Neural progenitor cell (in vitro differentiated cells): ENCODE measurements at places on chromosomes 2 and 18.

GRCh38 chr2:58140508-58141072 is 94.0 kb downstream of the VRK2 start:
- DNase-seq: no peak
- H3K4me3 ChIP-seq: no peak overlapping the region
- H3K4me1 ChIP-seq: no peaks in the 10 kb centered on the region
- H3K27me3 ChIP-seq: no peaks in the 10 kb centered on the region
- H3K27ac ChIP-seq: no peak overlapping the region

- no peak for DNase-seq
- no peaks in the 10 kb centered on the region for H3K36me3 ChIP-seq
- H3K27ac ChIP-seq: no peak overlapping the region
- no peaks in the 10 kb centered on the region for H3K27me3 ChIP-seq
Observed at GRCh38 chr2:137161250-137161649, 395.9 kb downstream of the THSD7B start.

DNA sequence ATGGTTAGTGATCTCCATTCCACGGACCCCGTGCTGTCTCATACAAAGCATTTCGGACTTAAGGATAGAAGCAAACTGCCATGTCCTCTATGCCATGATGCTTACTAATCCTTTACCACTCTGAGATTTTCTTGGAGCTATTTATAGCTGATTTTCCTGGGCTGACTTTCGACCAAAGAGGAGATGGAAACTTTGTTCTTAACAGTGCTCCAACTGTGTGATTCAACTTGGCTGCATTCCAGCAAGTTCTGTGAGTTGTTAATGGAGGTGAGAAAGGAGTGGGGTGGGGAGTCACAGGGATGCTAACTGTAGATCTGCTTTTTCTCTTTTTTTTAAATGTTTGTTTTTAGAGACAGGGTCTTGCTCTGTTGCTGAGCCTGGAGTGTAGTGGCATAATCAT is 45.5 kb upstream of the MSH2 start:
- H3K27me3 ChIP-seq: no peaks in the 10 kb centered on the region
- no peak overlapping the region for H3K27ac ChIP-seq
- no peaks in the 10 kb centered on the region for H3K36me3 ChIP-seq
- no peak for DNase-seq
- no peaks in the 10 kb centered on the region for H3K4me1 ChIP-seq
- no peak overlapping the region for H3K4me3 ChIP-seq

DNA sequence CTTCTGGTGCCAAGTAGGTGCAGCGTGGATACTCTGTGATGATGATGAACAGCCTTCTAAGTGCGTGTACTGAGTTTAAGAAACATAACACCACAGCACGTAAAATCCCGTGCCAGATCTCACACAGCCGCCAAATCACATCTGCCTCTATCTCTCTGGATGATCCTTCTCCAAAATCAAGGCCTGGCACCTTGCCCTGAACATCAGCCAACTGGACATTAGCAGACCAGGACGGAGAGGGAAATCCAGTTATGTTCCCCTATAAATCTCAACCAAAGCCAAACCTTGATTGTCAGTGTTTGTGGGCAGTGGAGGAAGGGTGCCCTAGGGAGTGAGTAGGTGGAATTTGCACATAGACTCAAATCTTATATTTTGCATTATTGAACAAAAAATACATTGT is 164.3 kb downstream of the MIB1 start:
- DNase-seq: no peak
- H3K27ac ChIP-seq: no peak overlapping the region
- peaks cover 50% of the 10 kb centered on the region for H3K27me3 ChIP-seq
- no peaks in the 10 kb centered on the region for H3K36me3 ChIP-seq

DNA sequence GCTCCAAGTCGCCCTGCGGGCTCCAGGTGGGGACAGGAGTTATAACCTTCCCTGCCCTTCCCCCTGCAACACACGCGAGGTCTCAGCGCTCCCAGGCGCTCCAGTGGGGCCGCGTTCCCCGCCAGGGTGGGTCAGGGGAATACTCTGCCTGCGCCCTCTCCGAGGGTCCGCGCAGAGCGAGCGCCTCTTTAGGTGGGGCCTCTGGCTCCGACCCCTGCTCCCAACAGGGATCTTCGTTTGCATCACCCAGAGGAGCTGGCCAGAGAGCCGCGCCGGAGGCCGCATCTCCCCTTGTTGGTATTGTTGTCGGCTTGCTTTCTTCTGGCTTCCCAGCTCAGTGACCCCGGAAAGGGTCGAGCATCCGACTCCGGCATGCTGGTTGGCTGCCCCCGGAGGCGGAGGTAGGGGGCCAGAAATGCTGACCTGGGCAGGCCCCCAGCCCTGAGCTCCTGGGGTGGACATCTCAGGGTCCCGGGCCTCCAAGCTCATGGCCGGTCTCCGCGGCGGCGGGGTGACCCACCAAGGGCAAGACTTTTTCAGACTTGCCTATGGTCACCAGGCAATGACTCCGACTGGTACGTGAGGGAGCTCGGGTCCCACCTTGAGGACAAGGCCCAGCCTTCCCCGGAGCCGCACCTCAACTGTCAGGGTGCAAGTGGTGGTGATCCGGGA is 11.2 kb upstream of the EN1 start:
- no peak overlapping the region for H3K27ac ChIP-seq
- peaks cover 7% of the 10 kb centered on the region for H3K4me1 ChIP-seq
- H3K27me3 ChIP-seq: peaks cover 100% of the 10 kb centered on the region
- peak; percentile 71 for DNase-seq
- no peaks in the 10 kb centered on the region for H3K36me3 ChIP-seq

- DNase-seq: no peak
- H3K4me3 ChIP-seq: no peak overlapping the region
- H3K36me3 ChIP-seq: no peaks in the 10 kb centered on the region
Observed at GRCh38 chr18:51151568-51152511, 45.6 kb downstream of the MEX3C start.

DNA sequence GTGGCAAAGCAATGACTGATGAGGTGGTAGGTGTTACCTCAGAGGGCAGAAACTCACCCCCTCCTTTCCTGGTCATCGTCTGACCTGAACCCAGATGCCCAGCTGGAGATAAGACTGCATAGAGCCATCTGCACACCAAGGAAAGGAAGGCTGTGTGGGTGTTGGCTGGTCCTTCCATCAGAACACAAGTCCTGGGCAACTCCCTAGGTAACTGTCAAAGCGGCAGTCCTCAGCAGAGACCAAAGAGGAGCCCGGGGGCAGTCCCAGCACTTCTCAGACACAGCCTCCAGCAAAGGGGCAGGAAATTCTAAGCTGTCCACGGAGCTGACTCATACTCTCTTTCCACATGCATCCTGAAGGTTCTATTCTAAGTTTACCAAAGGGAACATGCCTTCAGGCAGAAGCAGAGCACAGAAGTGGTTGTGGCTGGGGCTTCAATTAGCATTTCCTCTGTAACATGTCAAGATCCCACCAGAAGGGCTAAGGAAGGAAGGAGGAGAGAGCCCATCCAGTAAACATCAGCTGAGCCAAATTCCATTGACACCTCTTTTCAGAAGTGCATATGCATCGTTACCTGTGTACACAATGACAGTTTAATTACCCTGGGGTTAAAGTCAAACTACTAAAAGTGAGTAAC is 54.7 kb downstream of the SPRED2 start:
- H3K27me3 ChIP-seq: no peaks in the 10 kb centered on the region
- peaks cover 13% of the 10 kb centered on the region for H3K4me1 ChIP-seq
- DNase-seq: no peak
- H3K4me3 ChIP-seq: no peak overlapping the region

- H3K4me1 ChIP-seq: no peaks in the 10 kb centered on the region
- no peaks in the 10 kb centered on the region for H3K36me3 ChIP-seq
- H3K27me3 ChIP-seq: no peaks in the 10 kb centered on the region
- no peak overlapping the region for H3K27ac ChIP-seq
- no peak overlapping the region for H3K4me3 ChIP-seq
- DNase-seq: no peak
Observed at GRCh38 chr2:56474412-56475158, 290.8 kb downstream of the CCDC85A start.

DNA sequence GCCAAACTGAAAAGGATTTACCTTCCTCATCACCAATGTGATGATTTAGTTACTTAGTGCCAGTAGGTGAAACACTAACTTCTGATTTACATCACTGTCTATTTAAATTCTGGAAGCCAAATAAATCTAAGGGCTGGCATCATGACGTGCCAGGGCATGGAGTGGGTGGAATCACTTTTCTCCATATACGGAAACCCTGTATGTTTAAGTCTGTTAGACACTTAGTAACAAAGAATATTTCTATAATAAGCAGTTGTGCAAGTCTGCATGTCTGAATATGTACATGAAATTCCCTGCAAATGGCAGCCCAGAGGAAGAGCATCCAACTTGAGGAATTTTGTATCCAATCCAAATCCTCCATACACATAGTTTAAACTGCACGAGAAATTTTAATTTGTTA is 243.1 kb upstream of the SMAD7 start:
- no peak overlapping the region for H3K27ac ChIP-seq
- H3K4me3 ChIP-seq: no peak overlapping the region
- no peak for DNase-seq
- no peaks in the 10 kb centered on the region for H3K4me1 ChIP-seq
- no peaks in the 10 kb centered on the region for H3K36me3 ChIP-seq

GRCh38 chr18:72161691-72162090 is 382.5 kb downstream of the CBLN2 start:
- H3K4me1 ChIP-seq: no peaks in the 10 kb centered on the region
- H3K4me3 ChIP-seq: no peak overlapping the region
- H3K27ac ChIP-seq: no peak overlapping the region
- no peaks in the 10 kb centered on the region for H3K36me3 ChIP-seq
- H3K27me3 ChIP-seq: no peaks in the 10 kb centered on the region

DNA sequence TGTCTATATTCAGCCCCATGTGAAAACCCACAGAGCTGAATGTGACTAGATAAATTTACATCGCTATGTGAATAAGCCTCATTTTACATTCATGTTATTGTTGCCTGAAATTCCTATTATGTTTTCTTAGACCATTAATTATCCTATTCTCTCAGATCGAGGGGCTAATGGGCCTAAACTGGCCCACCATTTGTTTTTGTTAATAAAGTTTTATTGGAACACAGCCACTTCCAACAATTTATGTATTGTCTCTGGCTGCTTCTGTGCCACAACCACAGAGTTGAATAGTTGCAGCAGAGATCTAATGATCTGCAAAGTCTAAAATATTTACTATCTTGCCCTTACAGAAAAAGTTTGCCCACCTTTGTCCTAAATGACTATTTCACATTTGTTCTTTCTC is 61.0 kb downstream of the KLHL14 start:
- no peaks in the 10 kb centered on the region for H3K27me3 ChIP-seq
- H3K4me3 ChIP-seq: no peak overlapping the region
- no peaks in the 10 kb centered on the region for H3K4me1 ChIP-seq
- no peak for DNase-seq

- H3K36me3 ChIP-seq: no peaks in the 10 kb centered on the region
- no peak within 1 kb of the TSS for H3K27ac ChIP-seq
- H3K27me3 ChIP-seq: peaks cover 100% of the 10 kb centered on the region
- DNase-seq: no peak
Observed at GRCh38 chr2:176099728-176100546, at the start of gene HOXD12. TSS of gene HOXD12 (plus strand) at chr2:176099795. CDS start at chr2:176099802, 7 bp downstream.

DNA sequence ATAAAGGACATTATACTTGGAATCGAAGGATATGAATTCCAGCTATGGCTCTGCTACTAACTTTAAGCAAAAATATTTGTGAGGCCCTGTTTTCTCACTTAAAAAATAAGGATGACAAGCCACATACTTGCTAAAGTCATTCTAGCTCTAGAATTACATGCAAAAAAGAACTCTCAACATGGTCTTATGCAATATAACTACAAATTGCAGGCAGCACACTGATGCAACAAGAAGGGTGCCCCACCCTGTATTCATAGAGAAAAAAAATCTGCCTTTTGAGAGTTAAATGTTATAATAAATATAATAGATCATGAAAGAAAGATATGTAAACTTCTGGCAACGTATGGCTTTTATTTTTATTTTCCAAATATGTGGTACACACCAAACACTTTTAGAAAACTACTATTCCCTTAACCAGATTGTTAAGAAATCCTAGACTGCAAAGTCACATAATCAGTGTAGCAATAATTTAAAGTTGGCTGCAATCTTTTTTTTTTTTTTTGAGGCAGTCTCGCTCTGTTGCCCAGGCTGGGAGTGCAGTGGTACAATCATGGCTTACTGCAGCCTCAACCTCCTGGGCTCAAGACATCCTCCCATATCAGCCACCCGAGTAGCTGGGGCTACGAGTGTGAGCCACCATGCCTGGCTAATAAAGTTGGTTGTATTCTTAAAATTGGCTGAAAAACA is 40.2 kb upstream of the WDSUB1 start:
- no peak overlapping the region for H3K4me3 ChIP-seq
- H3K27ac ChIP-seq: no peak overlapping the region
- H3K27me3 ChIP-seq: no peaks in the 10 kb centered on the region
- peaks cover 16% of the 10 kb centered on the region for H3K36me3 ChIP-seq
- no peak for DNase-seq
- no peaks in the 10 kb centered on the region for H3K4me1 ChIP-seq

DNA sequence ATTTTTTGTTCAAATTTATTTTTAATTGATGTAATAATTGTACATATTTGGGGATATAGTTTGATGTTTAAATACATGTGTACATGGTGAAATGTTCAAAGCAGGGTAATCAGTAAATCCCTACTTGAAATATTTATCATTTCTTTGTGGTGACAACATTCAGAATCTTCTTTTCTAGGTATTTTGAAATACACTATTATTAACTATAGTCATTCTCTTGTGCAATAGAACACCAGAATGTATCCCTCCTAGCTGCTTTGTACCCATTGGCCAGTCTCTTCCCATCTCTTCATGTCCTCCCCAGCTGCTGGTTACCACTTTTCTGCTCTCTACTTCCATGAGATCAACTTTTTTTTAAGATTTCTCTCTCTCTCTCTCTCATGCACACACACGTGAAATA is 126.5 kb downstream of the ZNF407 start:
- H3K27me3 ChIP-seq: no peaks in the 10 kb centered on the region
- no peak overlapping the region for H3K4me3 ChIP-seq
- no peak overlapping the region for H3K27ac ChIP-seq
- no peak for DNase-seq

- H3K4me1 ChIP-seq: peaks cover 10% of the 10 kb centered on the region
- H3K27me3 ChIP-seq: no peaks in the 10 kb centered on the region
- no peak overlapping the region for H3K4me3 ChIP-seq
- peak; percentile 29 for DNase-seq
- H3K27ac ChIP-seq: no peak overlapping the region
Observed at GRCh38 chr2:236369661-236370062, 105.5 kb upstream of the ASB18 start.
